ENCODE measurements at places on chromosomes 7 and 10. TPM values are rescaled to one million over a fixed set of nuclear protein-coding genes. Genes with fewer than 3 reads are reported as not detected.

NAT16 gene
- 1.1 TPM for total RNA-seq

TACC2 gene
- total RNA-seq, result 49.8 TPM

ANKRD1 gene
- total RNA-seq, result not detected

PTPRZ1 gene
- total RNA-seq, result 23.6 TPM

RNF148 gene
- total RNA-seq, result 0.31 TPM

All from motor neuron (in vitro differentiated cells).